ENCODE measurements at places on chromosomes 3 and 15.

DNA sequence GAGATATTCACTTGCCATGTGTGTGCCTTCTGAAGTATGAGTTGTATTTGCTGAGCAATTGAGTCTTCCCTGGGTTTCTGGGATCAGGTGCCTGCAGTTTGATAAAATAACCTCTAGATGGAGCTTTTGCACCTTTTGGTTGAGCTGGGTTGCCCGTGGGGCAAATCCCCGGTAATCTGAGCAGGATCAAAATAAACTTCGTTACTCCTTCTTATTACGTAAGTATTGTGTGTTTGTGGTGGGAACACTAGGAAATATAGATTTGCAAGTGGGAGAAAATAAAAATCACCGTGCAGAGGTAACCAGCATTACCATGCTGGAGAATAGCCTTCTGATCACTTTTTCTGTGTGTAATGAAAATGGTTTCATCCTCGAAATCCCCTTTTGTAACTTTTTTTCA is 277.4 kb upstream of the NR2E3 start:
- no peak for DNase-seq

- DNase-seq, result no peak
Measured at GRCh38 chr3:131328721-131329120, 52.9 kb upstream of the NUDT16 start.

DNA sequence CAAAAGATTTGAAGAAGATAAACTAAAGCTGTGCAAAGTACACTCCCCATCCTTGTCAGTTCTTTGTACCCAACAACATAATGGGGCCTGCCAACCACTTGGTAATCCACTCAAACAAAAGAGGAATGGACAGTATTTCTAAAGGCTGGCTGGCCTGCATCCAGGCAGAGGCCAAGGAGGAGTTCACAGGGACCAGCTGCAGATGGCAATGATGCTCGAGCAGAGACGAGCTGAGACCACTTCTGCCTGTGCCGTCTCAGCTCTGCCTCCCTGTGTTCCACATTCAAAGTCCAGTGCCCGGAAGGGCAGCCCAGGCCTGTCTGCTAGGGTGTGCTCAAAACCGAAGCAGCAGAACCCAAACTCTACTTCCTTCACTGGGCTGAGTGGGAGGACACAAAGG is 14.3 kb downstream of the CXCR6 start:
- DNase-seq, result no peak

GRCh38 chr3:107674371-107674770 is 151.6 kb downstream of the BBX start:
- no peak for DNase-seq

GRCh38 chr3:127289706-127290575 is 2.1 kb upstream of the PRR20G start:
- DNase-seq, result no peak

- DNase-seq, result no peak
Measured at GRCh38 chr15:79192462-79193036, 90.0 kb upstream of the ANKRD34C start.

GRCh38 chr3:117622171-117622841 is 912.7 kb downstream of the TUSC7 start:
- no peak for DNase-seq

GRCh38 chr3:158743664-158744566 is 11.7 kb upstream of the RARRES1 start:
- no peak for DNase-seq

Data from Right ventricle myocardium inferior (tissue), 1 donor.